K562 (cell line): ENCODE measurements at places on chromosomes 3 and 15.

- DNase-seq = no peak
Observed at GRCh38 chr3:60775985-60776384, 475.3 kb downstream of the FHIT start.

DNA sequence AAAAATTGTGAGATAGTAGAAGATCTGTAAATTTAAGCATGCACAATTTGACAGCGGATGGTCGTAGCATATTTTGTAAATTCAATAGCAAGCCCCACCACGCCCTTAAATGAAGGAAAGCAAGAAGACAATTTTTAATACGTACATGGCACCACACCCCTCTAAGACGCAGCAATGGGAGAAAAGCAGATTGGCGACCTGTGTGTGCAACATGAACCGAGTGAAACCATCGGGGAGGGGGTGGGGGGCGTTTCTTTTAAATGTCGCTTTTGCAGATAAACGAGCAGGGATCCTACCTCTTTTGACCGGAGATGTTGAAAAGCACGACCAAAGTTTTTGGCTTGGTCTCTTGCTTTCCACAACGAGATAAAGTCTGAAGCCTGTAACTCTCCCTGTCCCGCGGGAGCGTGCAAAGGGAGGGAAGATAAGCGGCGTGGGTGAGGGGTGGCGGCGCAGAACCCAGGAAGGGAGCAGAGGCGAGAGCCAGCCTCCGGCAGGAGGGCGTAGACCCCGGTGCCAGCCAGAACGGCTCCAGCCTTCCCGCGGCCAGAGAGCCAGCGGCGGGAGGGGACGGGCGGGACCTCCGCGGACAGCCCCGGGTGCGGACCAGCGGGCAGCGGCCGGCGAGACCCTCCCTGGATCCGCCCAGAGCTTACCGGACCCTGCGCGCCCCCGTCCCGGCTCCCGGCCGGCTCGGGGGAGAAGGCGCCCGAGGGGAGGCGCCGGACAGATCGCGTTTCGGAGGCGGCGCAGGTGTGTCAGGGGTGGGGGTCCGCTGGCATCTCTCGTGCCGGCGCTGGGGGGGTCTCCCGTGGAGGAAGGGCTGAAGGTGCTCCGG is at the start of gene CHL1:
Gene CHL1 (plus strand): TSS at position 453 of the 838 bp plus-strand sequence. CDS start 123,014 bp downstream, outside the sequence.
- DNase-seq = no peak

DNA sequence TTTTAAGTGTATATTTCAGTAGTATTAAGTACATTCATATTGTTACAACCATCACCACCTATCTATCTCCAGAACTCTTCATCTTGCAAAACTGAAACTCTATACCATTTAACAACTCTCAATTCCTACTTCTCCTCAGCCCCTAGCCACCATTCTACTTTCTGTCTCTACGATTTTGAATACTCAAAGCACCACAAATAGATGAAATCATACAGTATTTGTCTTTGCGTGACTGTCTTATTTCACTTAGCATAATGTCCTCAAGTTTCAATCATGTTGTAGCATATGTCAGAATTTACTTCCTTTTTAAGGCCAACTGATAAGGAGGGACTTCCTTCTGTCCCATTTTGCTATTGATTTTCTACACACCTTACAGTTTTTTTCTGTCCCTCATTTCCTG is 593.3 kb downstream of the FHIT start:
- no peak for DNase-seq

DNA sequence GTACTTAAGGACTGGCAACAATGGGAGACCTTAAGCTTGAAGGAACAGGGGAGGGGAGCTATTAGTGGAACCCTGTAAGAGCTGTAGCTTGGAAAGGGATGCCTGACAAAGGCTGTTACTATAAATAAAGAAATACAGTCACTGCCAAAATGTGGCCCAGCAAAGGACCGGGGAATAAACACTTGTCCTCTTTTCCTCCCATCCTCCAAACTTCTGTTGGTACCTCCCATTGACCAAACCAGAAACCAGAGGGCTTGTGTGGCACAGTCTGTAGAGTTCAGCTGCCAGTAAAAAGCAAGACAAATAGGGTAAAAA is 25.1 kb upstream of the TCF12 start:
- DNase-seq = no peak

GRCh38 chr3:33173103-33173502 is 45.5 kb downstream of the SUSD5 start:
- no peak for DNase-seq

- no peak for DNase-seq
Observed at GRCh38 chr3:87173776-87174175, 53.3 kb upstream of the CHMP2B start.

- DNase-seq = no peak
Observed at GRCh38 chr3:8505621-8506020, 4.0 kb downstream of the LMCD1 start.

GRCh38 chr3:10950476-10951294 is 41.9 kb upstream of the SLC6A1 start:
- peak; percentile 57 for DNase-seq

GRCh38 chr15:89542369-89542768 is 32.9 kb upstream of the TICRR start:
- no peak for DNase-seq

GRCh38 chr3:86830566-86830965 is 160.4 kb downstream of the VGLL3 start:
- DNase-seq = no peak

- no peak for DNase-seq
Observed at GRCh38 chr3:69462826-69463100, 76.9 kb upstream of the FRMD4B start.
